ENCODE measurements at places on chromosomes 16 and 17.

DNA sequence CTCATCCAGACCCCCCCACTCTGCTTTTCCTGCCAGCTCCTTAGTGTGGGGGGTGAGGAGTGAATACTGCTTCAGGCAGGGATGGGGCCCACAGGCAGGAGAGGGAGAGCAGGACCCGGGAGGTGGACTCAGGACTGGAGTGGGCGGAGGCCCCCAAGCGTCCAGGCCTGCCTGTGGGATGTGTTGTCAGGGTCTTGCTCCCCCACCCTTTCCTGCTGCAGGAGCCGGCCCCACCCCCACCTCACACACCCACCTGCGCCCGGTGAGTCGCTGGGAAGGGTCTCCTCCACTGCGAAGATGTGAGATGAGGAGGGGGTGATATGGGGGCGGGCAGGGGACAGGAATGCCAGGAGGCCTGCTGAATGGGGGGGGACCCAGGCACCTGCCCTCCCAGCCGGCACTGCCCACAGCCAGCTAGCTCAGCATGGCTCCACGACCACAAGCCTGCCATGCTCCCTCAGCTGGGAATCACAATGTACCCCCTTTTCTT lies 1.1 kb downstream of the FAM171A2 start:
- DNase-seq = no peak

DNA sequence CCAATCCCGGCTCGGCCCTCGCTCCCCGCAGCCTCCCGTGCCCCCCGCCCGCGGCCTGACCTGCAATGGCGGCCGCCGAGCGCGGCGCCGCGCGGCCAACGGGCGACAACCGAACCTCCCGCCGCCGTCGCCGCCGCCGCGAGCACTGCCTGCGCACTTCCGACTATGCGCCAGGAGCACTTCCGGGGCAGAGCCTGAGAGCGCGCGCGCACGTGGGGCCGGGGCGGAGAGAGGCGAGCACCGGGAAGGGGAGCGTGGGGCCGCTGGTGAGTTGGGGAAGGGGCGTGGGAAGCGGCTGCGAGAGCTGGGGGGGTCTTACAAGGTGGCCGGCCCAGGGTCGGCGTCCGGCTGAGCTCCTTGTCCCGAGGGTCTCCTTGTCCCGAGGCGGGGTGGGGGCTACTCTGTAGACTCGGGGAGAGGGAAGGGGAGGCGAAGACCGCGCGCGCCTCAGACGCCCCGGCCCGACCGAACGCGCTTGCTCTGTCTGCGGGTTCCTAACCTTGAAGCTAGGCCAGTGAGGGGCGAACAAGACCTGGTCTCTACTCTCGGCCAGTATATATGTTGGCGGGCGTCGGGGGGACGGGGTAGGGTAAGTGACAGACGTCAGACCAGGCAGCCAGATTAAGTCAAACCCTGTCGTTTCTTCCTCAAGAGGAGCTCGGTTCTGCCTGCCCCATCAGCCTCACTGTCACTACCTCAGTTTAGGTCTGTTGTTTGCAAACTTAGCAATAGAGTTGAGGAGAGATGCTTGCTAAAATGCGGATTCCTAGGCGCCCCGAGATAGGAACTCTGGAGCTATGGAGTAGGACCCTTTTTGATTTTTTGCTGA lies at the start of the genes CHTF8 and UTP4:
Gene CHTF8 (minus strand): TSS at position 165 of the 829 bp plus-strand sequence. CDS start 11,130 bp downstream, outside the sequence.
Gene UTP4 (plus strand): TSS at position 226 of the 829 bp plus-strand sequence. CDS start 811 bp downstream, outside the sequence.
- DNase-seq = peak; percentile 89

- DNase-seq = no peak
Measured at GRCh38 chr17:77749989-77750388, 208.5 kb upstream of the TNRC6C start.

GRCh38 chr17:78497115-78497540 lies 80.1 kb downstream of the DNAH17 start:
- DNase-seq = peak; percentile 32

DNA sequence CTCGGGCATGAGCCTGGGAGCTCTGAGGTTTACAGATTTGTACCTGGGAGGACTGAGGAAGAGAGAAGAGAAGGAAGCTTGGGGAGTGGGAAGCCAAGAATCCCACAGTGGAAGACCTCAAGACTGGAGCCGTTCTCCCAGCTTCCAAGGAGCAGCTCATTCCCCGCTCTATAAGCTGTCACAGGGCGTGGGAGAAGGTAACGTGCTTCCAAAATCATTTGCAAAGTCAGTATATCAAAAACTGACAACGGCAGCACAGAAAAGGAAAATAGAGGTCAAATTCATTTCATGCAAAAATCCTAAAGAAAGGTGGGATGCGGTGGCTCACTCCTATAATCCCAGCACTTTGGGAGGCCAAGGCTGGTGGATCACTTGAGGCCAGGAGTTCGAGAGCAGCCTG lies 7.8 kb downstream of the PIK3R5 start:
- DNase-seq = no peak

GRCh38 chr17:17300624-17301568 lies 2.3 kb upstream of the NT5M start:
- peak; percentile 50 for DNase-seq

DNA sequence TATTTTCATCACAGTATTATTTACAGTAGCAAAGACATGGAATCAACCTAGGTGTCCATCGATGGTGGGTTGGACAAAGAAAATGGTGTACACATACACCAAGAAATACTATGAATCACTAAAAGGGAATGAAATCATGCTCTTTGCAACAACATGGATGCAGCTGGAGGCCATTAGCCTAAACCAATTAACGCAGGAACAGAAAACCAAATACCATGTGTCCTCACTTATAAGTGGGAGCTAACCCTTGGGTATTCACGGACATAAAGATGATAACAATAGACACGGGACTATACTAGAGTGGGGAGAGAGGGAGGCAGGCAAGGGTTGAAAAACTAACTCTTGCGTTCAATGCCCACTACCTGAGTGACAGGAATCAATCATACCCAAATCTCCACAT lies 41.0 kb downstream of the MRPS23 start:
- DNase-seq = no peak

DNA sequence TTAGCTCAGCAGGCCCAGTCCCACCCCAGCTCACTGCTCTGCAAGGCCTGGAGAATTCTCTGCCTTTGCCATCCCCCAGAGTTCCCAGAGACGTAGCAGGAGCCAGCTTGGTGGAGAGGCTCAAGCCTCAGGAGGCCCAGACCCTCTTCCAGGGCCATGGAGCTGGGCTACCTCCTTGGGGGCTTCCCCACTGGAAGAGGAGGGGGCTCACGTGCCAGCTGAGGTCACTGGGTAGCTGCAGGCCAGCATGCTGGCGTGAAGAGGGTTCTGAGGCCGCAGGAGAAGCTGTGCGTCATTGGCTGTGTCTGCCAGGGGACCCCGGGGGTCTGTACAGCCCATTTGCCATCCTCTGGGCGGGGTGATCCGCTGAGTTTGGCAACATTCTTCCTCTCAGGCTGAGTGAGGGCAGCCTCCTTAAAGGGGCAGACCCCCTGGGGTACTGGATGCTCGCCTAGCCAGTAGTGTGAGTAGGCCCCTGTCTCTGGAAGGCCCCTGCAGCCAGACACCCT lies 131.6 kb downstream of the RAB11FIP4 start:
- DNase-seq = no peak

DNA sequence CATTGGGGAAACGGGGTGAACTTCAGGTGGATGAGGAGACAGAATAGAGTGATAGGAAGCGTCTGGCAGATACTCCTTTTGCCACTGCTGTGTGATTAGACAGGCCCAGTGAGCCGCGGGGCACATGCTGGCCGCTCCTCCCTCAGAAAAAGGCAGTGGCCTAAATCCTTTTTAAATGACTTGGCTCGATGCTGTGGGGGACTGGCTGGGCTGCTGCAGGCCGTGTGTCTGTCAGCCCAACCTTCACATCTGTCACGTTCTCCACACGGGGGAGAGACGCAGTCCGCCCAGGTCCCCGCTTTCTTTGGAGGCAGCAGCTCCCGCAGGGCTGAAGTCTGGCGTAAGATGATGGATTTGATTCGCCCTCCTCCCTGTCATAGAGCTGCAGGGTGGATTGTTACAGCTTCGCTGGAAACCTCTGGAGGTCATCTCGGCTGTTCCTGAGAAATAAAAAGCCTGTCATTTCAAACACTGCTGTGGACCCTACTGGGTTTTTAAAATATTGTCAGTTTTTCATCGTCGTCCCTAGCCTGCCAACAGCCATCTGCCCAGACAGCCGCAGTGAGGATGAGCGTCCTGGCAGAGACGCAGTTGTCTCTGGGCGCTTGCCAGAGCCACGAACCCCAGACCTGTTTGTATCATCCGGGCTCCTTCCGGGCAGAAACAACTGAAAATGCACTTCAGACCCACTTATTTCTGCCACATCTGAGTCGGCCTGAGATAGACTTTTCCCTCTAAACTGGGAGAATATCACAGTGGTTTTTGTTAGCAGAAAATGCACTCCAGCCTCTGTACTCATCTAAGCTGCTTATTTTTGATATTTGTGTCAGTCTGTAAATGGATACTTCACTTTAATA lies 7.0 kb upstream of the TMEM235 start:
- DNase-seq = no peak

DNA sequence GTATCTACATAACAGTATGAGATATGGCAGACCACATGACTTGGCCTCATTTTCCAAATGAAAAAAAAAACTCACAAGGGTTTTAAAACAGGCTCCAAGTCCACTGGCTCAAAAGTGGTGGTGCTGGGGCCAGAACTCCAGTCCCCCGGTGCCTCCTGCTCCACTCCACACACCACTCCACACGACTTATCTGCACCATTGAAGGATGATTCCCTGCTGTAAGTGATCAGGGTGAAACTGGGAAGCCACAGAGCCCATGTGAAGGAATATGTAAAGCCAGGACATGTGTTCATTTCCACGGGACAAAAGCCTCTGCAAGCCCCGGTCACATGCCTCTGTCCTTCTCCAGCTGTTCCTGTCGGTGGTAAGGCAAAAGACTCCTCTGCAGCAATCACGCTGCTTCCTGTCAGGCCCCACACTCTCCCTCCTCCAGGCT lies 97.2 kb downstream of the ZNF18 start:
- DNase-seq = no peak

DNA sequence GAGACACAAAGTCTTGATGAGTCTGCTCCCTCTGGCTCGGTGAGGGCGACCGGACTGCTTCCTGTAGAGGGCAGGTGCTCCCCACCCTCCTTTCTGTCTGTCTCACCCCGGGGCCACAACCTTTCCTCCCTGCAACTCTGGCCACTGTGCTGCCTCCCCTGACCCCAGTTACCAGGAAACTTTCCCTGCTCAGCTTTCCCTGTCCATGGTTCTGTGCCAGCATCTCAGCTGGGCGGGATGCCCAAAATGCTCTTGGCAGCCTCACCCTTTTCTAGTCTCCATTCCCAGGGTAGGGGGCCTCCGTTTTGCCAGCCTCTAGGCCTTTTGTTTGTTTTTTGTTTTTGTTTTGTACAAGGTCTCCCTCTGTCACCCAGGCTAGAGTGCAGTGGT lies 1.4 kb downstream of the PLD2 start:
- DNase-seq = no peak

- no peak for DNase-seq
Measured at GRCh38 chr16:74901606-74902005, 83.3 kb downstream of the WDR59 start.

- no peak for DNase-seq
Measured at GRCh38 chr17:58527949-58528348, 13.5 kb upstream of the MTMR4 start.

- peak; percentile 59 for DNase-seq
Measured at GRCh38 chr17:29565643-29566472, 979 bp downstream of the ABHD15 start.

DNA sequence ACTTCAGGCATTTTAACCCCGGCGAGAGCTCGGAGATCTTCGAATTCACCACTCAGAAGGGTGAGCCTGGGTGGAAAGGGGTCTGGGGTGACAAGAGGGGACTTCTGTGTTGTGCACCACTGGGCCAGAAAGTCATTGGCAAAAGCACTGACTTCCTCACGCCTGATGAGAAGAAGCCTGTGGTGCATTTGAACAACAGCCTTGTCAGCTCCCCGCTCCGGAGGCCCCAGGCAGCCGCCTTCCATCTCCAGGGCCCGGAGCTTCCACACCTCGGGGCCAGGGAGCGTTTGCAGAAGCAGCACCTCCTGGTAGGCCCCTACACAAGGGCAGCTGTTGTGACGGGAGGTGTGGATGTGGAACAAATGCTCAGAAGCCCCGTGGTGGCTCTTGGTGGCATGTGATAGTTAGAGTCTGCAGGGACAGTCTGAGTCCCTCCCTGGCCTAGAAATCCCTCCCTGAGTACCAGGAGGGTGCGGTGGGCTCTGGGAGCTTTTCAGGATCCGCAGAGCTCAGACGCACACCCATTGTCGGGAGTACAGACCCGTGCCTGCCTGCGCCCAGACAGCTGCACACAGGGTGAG lies 9.7 kb downstream of the CACNG1 start:
- no peak for DNase-seq

All from activated T-cell treated with anti-CD3 and anti-CD28 coated beads for 48 hours (primary cell).